ENCODE measurements at places on chromosomes 3 and 15.

GRCh38 chr15:88104357-88104756 lies 152.2 kb downstream of the NTRK3 start:
- DNase-seq, result no peak

GRCh38 chr3:72274493-72275330 lies 489.8 kb upstream of the PROK2 start:
- DNase-seq, result no peak

DNA sequence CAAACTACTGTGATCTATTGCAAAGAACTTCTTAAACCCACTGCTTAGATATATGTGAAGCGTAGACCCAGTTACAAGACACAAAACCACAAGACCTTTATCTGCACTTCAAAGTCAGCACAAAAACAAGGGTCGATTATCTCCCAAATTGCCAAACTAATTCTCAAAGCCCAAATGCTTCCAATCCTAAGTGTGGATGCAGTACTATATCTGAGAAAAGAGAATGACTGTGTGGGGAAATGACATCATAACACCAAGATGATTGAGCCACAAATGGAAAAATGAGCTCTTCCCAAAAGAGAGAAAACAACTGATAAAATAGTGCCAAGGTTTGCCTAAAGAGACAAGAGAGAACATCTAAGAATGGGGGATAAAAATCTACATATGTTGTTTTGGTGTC lies 86.2 kb downstream of the MEIS2 start:
- DNase-seq, result no peak

- no peak for DNase-seq
Measured at GRCh38 chr3:172908771-172909270, 158.3 kb downstream of the ECT2 start.

DNA sequence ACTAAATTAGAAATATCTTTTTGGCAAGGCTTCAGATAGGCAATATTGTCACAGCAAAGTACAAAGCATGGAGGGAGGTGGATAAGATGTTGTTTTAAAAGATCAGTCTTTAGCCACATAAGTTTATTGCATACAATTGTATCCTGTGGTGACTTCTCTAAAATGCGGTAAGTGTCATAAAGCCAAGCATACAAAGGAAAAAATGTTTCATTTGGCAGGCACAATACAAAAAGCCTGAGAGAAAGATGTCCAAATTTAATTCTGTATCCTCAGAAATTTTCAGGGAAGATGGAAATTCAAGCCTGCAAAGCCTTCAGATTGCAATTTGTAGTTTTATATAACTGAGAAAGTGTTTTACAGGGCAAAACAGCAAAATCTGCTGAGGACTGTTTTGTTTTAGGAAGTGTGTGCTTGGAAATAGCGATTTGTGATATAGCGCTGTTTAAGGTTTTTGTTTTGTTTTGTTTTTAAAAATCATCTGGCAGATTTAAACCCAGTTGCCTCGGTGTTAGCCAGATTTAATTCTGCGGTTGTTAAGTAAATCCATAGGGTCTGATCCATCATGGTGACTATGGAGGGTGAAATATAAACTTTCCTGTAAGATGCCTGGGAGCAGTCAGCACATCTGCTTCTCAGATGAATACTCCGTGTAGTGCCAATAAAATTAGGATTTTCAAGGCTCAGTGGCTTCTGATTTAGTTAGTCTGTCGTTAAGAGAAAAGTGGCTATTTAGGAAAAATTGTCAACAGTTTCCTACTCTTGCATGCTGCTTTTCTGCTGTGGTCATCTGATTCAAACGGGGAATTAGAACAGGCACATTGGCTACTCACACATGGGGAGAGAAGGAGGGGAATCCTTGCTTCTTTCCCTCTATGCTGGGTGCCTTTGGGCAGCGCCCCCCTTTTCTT lies 8.0 kb downstream of the KAT2B start:
- DNase-seq, result no peak

DNA sequence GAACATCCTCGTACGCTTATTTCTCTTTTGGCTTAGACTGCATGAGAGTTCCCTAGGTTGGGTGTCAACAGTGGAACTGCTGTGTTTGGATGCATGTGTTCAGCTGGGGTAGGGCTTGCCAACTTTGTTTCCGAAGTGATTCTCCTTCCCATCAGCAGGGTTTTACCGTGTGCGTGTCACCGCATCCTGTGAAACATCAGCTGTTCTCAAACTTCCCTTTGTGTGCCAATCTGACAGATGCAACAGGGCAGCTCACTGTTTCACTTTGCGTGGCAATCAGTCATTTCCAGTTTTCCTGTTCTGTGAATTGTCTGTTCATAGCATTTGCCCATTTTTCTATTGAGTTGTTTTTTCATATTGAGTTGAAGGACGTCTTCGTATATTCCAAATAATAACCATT lies 218.8 kb downstream of the VPS13C start:
- DNase-seq, result no peak
